ENCODE measurements at places on chromosomes 1 and 21.

GRCh38 chr1:25615563-25616094 is 962 bp upstream of the MAN1C1 start:
- DNase-seq, result no peak

GRCh38 chr1:239805042-239805441 is 286.6 kb upstream of the FMN2 start:
- DNase-seq, result no peak

GRCh38 chr1:106676021-106676420 is 380.5 kb upstream of the PRMT6 start:
- no peak for DNase-seq

GRCh38 chr1:34929497-34929852 is at the start of gene DLGAP3:
Gene DLGAP3 (minus strand): TSS chr1:34929650. CDS start chr1:34905383, 24,267 bp downstream.
- DNase-seq, result peak; percentile 62

DNA sequence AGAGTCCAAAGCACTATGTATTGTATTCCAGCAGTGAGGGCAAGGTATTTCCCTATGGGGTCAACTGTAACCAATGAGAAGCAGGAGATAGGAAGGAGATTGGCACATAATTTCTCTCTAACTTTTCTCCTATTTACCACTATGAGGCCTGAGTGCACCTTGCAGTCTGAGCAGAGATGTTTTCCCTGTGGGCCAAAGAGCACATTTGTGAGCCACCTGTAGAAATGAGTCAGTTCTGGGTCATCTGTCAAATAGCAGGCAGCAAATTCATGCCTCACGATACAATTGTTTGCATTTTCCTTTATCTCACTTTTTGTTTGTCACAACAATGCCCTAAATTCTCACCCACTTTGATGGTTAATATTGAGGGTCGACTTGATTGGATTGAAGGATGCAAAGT is 547.2 kb upstream of the NCAM2 start:
- no peak for DNase-seq

DNA sequence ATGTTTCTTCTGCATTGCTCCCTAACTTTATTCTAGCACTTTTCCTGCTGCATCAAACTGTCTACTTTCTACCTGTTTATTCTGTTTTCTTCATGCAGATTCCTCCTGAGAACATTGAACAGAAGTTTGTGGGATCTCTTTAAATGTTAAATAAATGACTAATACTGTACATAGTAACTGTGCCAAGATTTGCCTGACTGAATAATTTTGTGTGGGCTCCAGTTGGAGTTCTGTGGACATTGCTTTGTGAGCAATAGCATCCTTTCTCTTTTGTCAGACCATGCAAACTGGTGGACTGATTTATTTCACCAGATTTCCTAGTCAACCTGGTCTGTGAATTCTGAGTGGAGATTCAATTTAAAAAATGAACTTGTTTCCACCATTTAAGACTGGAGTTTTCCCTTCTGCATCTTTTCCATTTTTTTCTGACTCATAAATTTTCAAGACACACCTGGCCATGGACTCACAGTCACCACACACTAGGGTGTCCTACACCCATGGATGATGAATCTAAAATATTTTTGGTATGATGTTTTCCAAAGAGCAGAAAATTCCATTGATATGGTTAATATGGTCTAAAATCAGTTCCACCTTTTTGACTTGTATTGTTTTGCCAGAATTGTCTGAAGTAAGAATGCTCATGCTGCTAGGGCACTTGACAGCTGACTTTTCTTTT is 140.7 kb upstream of the SPAG17 start:
- DNase-seq, result no peak

GRCh38 chr1:222785529-222785928 is 29.3 kb upstream of the DISP1 start:
- DNase-seq, result no peak

DNA sequence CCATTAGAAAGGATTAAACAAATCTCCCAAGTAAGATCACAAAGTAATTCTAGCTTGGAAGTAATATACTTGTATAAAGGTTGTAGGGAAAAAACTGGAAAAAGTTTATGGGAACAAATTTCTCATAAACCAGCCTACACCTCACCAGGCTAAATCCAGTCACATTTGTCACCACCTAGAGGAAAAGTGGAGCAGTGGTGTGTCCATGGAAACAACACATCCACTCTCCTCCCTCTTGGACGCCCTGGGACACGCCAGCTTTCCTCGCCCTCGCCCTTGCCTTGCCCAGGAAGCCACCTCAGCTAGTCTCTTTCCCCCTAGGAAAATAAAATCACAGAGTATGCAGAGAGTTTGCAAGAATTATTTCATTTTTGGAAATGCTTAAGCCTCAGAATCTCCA is 2.2 kb downstream of the PALMD start:
- no peak for DNase-seq

DNA sequence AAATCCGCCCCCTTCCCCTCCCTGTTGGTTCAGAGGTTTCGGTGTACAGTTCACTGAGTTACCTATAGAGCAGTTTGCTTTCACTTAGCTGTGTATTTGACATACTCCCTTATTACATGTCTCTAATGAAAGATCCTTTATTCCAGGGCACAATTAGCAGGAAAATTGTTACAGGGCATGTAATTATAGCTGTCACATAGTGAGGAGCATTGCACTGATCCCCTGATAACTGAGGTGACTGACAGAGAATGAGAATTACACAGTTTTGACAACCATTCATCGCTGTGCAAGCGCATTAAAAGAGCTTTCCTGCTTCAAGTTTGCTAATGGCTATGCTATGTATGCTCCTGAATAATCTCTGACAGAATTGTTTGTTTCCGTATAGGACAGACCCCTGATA is 26.9 kb downstream of the DAP3 start:
- DNase-seq, result no peak

DNA sequence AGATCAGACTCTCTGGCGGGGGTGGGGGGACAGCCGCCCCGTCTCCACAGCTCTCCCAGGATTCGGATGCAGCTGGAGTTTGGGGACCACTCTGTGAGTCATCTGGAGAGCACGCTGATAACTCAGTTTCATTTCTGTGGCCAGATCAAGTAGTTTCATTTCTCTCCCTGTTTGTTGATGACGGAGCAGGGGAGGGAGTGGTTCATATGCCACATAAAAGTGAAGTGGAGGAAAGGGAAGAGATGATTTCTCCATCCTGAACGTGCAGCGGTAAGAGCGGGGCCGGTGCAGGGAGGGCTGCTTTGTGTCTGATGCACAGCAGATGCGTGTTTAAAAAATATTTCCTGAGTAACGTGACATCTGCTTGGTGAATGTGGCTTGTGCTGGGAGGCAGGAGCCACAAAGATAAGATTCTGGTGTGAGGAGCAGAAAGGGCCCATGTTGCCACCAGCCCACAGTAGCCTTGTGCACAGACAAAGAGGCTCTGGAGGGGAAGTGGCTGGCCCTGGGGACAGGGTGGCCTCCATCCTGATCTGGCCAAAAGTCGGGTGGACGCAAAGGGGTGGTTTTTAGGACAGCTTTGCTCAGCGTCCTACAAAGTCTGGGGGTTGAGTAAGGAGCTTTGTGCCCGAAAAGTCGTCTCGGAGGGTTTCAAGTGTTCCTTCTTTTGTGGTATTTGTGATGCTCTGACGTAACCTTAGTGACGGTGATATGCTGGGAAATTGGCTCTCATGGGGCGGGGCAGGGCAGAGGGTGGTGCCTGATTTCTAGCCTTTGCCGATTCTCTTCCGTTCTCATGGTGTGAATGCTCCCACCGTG is at the start of gene MX2:
Gene MX2, plus strand, starts transcription at position 242 of the 819 bp plus-strand sequence. CDS start 14,880 bp downstream, outside the sequence.
- peak; percentile 37 for DNase-seq

GRCh38 chr1:12158357-12159092 is 8.3 kb upstream of the TNFRSF1B start:
- no peak for DNase-seq

GRCh38 chr1:151352021-151352718 is 5.1 kb upstream of the RFX5 start:
- no peak for DNase-seq

DNA sequence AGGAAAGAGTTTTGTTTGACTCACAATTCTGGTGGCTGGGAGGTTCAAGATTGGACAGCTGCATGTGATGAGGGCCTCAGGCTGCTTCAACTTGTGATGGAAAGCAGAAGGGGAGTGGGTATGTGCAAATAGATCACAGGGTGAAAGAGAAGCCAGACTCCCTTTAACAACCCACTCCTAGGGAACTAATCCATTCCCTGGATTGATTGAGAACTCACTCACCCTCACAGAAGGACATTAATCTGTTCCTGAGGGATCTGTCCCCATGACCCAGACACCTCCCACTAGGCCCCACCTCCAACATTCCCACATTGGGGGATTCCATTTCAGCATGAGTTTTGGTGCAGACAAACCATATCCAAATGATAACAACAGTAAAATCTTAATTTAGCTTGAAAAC is 25.6 kb downstream of the UBE2T start:
- peak; percentile 26 for DNase-seq

GRCh38 chr1:47002211-47002610 is 21.3 kb upstream of the CYP4X1 start:
- DNase-seq, result no peak

Data from islet precursor cell (in vitro differentiated cells).